ENCODE measurements at places on chromosomes 3 and 15.

DNA sequence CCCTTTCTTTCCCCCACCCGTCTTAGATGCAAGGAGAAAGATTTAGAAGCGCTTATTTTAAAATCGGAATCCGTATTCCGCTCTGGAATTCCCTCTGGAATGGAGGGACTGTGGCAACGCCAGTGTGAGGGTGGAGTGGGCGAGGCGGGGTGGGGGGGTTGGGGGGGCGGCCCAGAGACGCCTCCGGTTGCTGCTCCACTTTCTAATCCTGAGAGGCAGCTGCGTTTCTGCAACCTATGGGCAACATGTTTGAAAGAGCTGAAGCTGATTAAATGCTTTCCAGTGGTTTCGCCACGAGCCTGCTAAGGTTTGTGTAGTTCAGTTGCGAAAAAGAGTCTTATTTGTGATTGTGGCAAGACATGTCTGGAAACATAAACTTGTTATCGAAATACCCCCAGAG, at the start of gene CCK:
TSS of gene CCK (minus strand) at position 101 of the 400 bp plus-strand sequence. CDS start 2,555 bp downstream, outside the sequence.
- DNase-seq: no peak

- no peak for DNase-seq
Observed at GRCh38 chr3:60989626-60990441, 261.4 kb downstream of the FHIT start.

GRCh38 chr15:70795311-70795665, 31.9 kb upstream of the UACA start:
- no peak for DNase-seq

GRCh38 chr3:140614001-140614400, 63.9 kb upstream of the TRIM42 start:
- no peak for DNase-seq

DNA sequence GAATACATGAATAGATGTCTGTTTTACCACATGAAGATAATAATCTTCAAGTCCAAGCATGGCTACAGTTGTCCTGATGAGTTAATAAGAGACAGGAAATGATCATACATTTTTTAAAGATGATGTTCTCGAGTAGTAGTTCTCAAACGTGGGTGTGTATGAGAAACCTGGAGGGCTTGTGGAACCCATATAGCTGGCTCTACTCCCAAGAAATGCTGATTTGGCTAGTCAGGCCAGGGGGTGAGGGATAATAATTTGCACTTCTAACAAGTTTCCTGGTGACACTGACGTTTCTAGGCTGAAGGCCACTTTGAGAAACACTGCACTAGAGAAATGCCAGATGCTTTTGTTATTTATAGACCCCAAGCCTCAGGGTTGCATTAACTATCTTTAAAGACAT, 37.0 kb downstream of the ROPN1B start:
- no peak for DNase-seq

GRCh38 chr3:40499952-40500351, 5.9 kb upstream of the ZNF620 start:
- no peak for DNase-seq

GRCh38 chr15:59236394-59236793, 29.8 kb downstream of the LDHAL6B start:
- no peak for DNase-seq

DNA sequence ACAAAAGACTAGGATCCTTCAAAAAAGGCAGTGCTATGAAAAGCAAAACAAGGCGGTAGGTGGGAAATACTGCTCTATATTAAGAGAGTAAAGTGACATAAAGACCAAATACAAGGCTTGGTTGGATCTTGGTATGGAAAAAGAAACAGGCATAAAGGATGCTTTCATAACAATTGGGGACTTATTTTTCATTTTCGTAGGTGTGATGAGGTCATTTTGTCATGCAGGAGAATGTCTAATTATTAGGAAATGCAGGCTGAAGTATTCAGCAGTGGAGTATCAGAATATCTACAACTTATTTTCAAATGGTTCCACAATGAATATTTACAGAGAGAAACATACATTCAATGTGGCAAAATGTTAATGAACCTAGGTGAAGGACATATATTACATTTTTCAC, 9.0 kb downstream of the XPC start:
- no peak for DNase-seq

DNA sequence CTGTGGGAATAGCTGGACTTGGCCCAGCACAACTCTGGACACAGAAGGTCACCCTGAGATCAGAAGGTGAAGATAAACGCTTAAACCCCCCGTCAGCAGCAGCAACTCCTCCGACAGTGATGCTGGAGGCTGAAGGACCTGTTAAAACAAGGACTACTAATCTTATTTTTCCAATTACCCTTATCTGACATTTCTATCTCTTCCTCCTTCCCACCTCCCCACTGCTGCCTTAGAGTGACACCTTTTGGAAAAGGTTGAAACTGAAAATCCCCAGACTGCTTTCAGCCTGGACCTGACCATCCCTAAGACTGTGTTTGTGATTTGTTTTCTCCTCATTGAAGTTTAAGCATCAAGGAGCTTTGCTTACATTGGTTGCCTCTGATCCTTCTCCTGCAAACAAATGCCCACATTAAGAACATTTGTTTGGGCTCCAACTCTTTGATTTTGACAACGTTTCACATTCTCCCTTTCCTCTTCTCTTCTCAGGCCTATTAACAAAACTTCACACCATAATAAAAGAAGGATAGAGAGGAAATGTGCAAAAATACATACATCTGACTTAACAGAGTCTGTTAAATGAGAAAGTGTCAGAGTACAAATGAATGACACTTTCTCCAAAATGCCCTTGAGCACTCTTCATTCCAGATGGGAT, 410.6 kb upstream of the WNT5A start:
- DNase-seq: no peak

- DNase-seq: no peak
Observed at GRCh38 chr3:56375654-56376053, 92.6 kb downstream of the ERC2 start.

DNA sequence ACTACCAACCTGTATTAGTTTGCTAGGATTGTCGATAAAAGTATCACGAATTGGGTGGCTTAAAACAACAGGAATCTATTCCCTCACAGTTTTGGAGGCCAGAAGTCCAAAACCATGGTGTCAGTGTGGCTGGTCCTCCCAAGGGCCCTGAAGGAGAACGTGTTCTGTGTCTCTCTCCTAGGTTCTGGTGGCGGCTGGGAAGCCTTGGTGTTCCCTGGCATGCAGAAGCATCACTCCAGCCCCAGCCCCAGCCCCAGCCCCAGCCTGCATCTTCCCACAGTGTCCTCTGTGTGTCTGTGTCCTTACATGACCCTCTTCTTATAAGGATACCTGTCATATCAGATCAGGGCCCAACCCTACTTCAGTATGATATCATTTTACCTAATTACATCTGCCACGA, 272.5 kb upstream of the LYSMD4 start:
- no peak for DNase-seq

DNA sequence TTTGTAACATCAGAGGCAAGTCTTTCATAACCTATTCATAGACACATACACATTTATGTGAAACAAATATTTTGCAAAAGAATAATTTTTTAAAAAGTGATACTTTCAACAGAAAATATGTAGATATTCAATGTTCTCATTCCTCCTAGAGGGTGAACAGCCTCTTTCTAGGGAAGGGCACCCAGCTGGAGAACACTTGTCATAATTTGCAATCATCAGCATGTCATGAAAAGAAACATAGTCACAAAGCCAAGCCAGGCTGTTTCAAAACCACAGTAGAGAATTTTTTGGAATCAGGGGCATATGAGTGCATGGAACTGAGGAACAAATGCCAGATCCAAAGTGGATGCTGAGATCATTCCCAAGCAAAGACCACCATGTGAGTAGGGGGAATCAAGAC, 406.9 kb upstream of the ADAMTS9 start:
- DNase-seq: no peak

- DNase-seq: no peak
Observed at GRCh38 chr3:112308151-112308911, 14.3 kb upstream of the SLC9C1 start.

DNA sequence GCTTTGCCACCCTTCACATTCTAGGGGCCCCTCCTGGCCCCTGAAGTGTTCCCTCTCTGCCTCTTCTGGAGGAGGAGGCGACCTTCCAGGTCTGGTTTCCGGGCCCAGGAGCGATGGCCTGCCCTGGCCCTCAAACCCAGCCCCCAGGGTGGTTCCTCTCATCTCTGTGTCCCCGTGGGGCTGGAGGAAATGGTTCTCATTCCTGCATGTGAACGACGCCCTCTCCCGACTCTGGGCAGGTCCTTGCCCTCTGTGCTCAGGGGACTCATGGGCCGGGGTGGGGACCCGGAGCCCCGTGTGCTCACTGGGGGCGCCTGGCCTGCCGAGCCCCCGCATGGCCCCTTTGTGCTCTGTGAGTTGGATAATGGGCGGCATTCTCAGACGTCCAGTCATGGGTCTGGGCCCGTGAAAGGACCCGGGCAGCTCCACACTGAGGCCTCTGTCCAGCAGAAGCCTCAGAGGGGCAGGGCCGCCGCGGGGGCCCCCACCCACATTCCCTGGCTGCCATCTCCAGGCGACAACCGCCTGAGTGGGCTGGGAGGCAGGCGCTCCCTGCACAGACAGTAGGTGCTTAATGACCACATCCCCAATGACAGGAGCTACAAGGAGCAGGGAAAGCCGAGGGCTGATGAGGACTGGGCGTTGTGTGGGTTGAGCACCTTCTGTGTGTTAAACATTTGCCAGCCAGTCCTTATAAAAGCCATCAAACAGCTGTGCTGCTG, 5.5 kb upstream of the PLXND1 start:
- no peak for DNase-seq

DNA sequence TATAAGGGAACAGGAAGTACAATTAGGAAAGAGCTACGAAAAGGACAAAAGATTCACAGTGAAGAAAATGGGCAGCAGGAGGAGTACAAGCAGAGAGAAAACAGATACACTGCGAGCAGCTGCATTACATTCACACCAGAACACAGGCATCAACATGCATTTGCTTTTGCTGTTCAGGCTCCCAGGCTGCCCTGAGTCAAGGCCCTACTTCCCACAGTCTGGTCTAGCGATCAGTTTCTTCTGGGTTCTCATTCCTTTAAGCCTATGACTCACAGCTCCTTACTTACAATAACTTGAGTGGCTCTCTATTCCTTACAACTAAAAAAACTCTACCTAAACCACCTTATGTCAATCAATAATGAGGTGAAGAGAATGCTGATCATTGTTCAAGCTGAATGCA, 24.5 kb upstream of the ZNF445 start:
- DNase-seq: no peak

DNA sequence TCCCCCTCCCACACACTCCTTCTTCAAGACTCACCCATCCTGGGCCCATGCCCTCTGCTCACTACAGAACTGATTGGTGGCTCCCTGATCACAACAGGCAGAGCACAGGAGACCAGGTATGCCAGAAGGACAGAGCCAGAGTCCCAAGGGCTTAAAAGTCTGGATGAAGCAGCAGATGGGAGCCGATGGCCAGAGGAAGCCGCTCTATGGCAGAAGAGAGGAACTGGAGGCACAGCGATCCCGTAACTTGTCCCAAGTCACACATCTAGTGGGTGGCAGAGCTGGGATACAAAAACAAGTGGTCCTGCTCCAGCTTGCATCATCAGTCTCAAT, 20.7 kb downstream of the ITGA11 start:
- no peak for DNase-seq

GRCh38 chr15:37921527-37922385, 12.7 kb upstream of the TMCO5A start:
- DNase-seq: no peak

Measured in pancreas (tissue), 10 donors.